ENCODE measurements at places on chromosomes 11 and 22.

DNA sequence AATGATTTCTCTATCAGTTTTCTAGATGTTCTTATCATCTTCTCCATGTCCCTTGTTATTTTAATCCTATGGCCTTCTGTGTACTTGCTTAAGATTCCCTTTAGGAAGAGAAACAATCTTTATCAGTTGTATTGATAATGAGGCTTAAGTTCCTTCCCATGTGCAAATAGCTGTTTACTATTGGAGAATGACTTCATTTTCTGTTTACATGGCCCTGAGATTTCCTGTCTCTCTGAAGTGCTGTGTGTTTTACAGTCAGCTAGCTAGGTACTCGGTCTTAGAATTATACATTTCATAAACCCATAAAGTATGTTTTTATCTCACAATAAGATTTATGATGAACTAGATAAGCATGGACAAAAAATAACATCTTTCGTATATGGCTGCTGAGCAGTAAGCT is 67.5 kb upstream of the CCDC179 start:
- DNase-seq = no peak
- no peak overlapping the region for H3K27ac ChIP-seq
- H3K4me3 ChIP-seq = no peak overlapping the region
- no peaks in the 10 kb centered on the region for H3K4me1 ChIP-seq

DNA sequence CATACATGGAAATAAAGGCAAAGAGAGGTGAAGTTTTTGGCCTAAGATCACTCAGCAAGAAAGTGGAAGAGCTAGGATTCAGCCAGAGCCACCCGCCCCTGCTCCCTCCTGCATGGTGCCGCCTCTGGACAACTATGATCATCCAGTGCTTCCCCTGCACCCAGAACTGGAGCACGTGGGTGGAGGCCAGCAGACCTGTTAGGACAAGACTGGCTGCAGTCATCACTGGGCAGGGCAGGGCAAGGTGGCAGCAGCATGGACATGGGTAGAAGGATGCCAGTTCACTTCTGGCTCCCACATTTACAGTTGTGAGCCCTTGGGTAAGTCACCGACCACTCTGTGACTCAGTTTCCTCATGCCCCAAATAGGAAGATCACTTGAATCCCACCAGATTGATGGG is 131.0 kb downstream of the FBXO7 start:
- no peak for DNase-seq
- H3K4me1 ChIP-seq = peaks cover 7% of the 10 kb centered on the region
- no peaks in the 10 kb centered on the region for H3K36me3 ChIP-seq
- no peak overlapping the region for H3K4me3 ChIP-seq
- no peak overlapping the region for H3K27ac ChIP-seq
- H3K27me3 ChIP-seq = peaks cover 3% of the 10 kb centered on the region

DNA sequence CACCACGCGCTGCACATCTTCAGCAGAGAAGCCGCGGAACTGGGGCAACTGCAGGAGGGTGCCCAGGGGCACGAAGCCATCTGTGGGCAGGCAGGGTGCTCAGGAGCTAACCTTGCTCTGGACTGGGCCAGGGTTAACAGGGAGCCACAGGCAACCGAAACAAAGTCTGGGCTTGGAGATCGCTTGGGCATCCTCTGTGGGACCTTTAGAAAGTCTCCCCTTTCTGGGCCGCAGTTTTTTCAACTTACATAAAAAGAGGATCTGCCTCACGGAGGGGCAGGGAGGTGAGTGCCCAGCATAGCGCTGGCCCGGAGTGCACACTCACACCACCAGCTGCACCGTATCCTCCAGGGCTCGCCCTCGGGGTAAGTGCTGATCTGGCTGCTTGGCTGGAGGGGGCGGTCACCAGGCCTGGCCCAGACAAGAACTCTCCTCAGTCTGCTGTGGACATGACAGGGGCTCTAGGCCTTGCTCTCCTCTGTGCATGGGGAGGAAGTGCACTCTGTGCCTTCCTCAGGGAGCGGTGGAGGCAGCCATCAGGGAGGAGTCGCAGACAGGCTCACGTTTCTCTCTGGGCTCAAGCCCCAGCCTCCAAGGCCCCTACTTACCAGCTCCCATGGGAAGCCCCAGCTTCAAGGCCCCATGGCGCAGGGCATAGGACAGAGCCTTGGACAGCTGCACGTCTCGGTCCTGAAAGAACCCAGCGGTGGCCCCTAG is 937 bp downstream of the TRPT1 start:
- no peak for DNase-seq
- H3K36me3 ChIP-seq = peaks cover 11% of the 10 kb centered on the region
- H3K27ac ChIP-seq = peak overlapping the region; percentile 81
- H3K4me3 ChIP-seq = peak overlapping the region; percentile 83
- H3K4me1 ChIP-seq = peaks cover 41% of the 10 kb centered on the region

DNA sequence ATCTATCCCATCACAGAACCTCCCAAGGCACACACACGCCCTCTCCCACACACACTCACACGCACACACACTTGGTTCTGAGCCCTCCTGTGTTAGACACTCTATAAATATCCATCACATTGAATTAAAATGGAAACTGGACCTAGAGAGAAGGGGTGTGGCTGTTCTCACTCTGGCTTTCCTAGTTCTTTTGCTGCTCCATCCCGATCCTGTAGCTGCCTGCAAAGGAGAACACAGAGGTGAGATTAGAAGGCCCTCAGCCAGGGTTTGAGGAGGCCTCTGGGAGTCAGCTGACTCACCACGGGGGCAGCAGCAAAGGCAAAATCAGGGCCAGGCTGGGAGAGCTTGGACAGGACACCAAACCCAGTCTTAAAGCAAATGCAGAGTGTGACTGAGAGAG is 192.3 kb upstream of the CADM1 start:
- no peaks in the 10 kb centered on the region for H3K36me3 ChIP-seq
- no peaks in the 10 kb centered on the region for H3K4me1 ChIP-seq
- H3K27ac ChIP-seq = no peak overlapping the region
- no peak for DNase-seq

Measured in activated naive CD8-positive, alpha-beta T cell treated with anti-CD3 and anti-CD28 coated beads, Interleukin-2, amount 50 U/mL, for 24 hours (primary cell).